Mucosa of descending colon (tissue), 3 donors: ENCODE measurements at places on chromosomes 6 and 20. TPM values are rescaled to one million over a fixed set of nuclear protein-coding genes. Genes with fewer than 3 reads are reported as not detected.

Gene CST9
- total RNA-seq, result not detected

Gene HLA-B
- 1,294 TPM for total RNA-seq

Gene RIN2
- 73.9 TPM for total RNA-seq

Gene GNL1
- 48.1 TPM for total RNA-seq

Gene TAAR9
- not detected for total RNA-seq

Gene DCDC2
- total RNA-seq, result 2.6 TPM

Gene ZSCAN23
- total RNA-seq, result 2.0 TPM

Gene CST5
- not detected for total RNA-seq

Gene SLC17A4
- total RNA-seq, result 30.2 TPM

Gene PTCHD4
- total RNA-seq, result 0.12 TPM

Gene OPRL1
- 0.76 TPM for total RNA-seq

Gene BTNL2
- total RNA-seq, result not detected

Gene SLC22A2
- not detected for total RNA-seq

Gene PRPH2
- total RNA-seq, result 0.72 TPM

Gene BNIP5
- 17.4 TPM for total RNA-seq

Gene CLIC5
- 242 TPM for total RNA-seq

Gene AFG1L
- 11.7 TPM for total RNA-seq

Gene ATP6V1G2
- 4.5 TPM for total RNA-seq

Gene MLIP
- 2.5 TPM for total RNA-seq

Gene SRMS
- total RNA-seq, result 0.52 TPM

Gene TRAM2
- 24.1 TPM for total RNA-seq
